ENCODE measurements at places on chromosomes 3 and 15.

DNA sequence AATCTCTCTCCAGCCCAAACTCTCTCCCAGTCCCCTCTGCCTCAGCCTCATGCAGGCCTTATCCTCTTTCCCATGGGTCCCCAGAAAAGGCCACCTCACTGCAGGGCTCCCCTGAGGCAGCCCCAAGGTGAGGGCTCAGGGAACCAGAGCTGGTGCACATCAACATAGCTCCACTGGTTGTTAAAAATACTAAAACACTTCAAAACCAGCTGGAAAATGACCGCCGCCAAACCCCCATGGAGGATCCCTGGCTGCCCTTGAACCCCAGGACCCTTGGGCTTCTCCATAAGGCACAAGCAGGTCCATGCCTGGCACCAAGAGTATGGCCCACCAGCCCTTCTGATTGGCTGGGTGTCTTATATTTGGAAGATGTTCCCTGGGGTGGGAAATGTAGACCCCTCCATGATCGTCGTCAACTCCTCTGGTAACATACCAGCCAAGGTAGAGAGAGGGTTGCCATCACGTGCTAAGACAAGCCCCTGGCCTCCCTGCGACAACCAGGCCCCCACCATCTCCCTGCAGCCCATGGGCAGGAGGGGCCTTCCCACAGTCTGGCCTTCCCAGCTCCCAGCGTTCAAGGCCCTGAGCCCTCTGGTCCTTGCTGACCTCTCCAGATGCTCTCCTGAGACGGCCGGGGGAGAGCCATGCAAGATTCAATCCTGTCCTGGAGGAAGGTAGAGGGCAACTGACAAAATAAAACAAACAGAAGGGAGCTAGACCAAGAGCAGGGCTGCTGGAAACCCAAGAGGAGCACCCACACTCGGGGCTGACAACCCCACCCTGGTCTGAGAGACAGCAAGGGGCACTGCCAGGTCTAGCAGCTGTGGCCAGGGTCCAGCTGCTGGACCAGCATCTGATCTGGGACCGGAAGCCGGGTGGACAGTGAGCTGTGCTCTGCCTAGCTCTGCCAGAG is 132.1 kb upstream of the PRR20G start:
- DNase-seq = no peak

DNA sequence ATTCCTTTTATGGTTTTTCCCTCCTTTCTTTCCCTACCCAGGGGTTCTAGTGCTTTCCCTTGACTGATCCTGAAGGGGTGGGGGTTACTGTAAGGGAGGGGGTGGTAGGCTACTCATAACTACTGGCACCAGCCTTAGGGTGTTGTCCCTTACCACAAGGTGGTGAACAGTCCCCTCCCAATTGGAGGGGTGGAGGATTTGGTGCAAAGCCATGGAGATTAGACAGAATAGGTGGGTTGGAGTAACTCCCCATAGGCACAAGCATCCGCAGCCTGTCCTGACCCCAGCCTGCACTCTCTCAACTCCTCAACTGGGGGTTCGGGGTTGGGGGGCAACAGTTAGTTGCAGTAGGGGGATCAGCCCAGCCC is 2.6 kb upstream of the HYAL2 start:
- no peak for DNase-seq

DNA sequence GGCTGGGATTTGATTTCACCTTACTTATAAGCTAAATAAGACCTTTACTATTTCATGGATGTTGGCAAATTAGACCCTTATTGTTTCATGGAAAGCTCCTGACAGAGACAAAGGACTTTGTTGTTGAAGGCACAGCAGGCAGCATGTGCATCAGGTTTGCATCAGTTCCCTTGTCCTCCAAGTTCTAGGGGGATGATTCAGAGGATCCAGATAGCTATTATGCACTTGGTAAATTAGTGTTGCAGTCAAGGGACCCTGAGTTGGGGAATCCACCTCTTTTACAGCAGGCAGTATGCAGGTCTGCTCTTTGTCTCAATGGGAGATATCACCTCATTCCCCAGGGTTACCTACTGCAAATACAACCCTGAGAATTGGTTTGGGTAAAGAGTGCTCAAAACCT is 131.4 kb upstream of the IGSF10 start:
- DNase-seq = no peak

DNA sequence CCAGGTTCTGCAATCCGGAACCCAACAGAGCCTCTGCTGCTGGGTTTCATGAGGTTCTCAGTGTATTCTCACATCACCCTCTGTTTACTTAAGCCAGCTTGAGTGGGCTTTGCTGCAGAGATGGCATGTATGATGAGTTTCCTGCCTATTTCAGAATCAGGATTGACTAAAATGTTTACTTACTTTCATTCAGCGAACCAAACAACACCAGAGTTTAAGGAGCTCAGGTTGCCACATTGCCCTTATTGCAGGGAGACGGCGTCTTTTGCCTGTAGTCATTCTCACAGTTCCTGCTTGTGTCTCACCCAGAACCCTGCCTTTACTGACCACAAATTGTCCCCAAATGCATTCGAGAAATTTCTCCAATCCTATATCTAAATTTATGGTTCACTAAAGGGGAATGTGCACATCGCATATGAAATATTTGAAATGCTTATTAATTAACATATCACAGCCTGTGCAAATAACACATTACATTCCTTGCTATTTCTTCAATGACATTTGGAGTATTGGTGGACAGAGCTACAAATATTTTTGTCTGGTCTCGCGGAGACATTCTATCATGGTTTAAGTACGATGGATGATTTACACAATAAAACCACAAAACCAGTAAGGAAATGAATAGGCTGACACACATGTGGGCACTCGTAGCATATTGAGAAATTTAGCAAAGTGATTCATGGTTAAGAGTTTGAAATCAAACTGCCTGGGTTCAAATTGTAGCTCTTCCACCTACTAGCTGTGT is 377.2 kb upstream of the CFAP20DC start:
- DNase-seq = no peak

- no peak for DNase-seq
These were observed 35.9 kb downstream of the ATP2C1 start for GRCh38 chr3:130929804-130930203.

DNA sequence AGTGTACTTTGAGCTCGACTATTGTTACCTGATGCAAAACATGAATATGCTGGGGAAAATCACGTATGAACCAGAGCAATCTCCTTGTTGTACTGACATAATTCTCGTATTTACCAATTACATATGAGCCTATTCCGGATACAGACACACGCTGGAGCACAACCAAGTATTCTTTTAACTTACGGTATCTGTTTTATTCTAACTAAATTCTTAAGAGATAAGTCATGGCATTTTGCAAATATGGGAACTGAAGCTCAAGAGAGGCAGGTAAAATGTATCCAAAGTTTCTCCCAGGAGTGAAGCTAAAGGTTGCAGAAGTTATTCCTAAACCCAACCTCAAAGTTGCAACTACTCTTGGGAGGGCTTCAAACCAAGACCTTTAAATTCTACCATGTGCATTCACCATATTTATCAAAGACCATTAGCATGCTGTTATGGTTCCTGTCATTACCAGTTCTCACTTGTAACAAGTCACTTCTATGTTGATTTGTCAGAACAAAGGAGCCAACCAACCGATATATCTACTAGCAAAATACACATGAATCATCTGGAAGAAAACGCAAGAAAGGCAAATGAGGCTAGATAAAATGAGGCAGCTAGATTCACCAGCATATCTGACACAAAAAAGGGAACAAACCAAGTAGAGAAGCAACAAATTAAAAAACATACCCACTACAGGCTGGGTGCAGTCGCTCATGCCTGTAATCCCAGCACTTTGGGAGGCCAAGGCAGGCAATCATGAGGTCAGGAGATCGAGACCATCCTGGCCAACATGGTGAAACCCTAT is 17.8 kb downstream of the TBL1XR1 start:
- DNase-seq = no peak

- no peak for DNase-seq
These were observed 1.4 kb downstream of the EPHB1 start for GRCh38 chr3:134796281-134797056.

DNA sequence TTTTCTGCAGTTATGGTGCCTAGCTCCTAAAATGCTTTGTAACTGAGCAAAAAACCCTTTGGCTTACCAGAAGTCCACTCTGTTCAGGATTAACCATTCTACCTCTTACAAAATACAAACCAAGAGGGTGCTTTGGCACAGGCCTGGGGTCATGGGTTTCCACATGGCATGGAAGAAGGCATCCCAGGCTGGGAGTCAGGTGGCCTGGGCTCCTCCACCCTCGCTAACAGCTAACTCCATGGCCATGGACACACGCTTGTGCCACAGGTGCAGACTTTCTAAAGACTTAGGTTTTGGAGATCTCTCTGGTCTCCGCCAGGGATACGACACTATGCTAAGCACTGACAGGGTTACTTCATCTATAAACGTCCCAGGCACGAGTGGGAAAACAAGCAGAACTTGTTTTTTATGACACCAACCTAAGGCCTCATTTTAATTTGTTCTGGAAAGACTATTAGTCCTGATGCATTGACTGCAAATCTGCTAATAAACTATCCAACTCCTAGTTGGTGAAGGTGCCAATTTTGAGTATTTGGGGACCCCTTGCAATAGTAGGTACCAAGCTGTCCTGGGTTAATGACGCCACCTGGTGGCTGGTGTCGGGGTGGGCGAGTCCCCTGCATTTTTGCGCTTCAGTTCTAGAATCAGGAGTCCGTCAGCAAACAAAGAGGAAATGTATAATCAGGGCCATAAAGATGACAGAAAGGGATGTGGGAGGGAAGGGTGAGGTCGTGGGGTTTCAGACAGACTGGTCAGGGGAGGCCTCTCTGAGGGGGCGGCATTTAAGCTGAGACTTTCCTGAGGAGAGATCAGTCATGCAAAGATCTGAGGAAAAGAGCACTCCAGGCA is 10.3 kb upstream of the ALDH1A3 start:
- DNase-seq = no peak

DNA sequence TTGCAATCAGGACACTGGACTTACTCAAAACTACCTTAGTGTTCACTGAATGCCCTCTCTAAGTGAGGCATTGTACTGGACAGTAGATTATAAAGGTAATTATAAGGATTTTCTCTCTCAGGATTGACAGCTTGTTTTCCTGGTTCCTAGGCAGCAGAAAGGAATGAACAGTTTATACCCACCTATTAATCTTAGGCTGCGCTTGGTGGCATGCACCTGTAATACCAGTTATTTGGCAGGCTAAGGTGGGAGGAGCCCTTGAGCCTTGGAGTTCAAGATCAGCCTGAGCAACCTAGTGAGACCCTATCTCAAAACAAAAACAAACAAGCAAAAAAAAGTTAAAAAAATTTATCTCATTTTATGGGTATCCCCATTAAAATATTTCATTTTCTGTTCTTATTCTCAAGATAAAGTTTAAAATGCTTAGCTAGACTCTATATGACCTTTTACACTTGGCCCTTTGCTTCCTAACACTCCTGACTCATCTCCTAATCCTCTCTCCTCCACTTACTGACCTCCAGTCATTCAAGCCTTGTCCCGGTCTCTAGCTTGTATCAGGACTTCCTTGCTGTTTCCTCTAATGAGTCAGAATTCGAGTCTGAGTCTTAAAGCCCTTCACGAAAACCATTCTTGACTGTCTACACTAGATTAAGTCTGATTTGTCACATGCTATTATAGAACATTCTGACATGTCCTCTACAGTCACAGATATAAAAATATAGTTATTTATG is 348.6 kb downstream of the NLGN1 start:
- DNase-seq = no peak

- DNase-seq = no peak
These were observed 94.5 kb downstream of the FNDC3B start for GRCh38 chr3:172133838-172134237.

- no peak for DNase-seq
These were observed 131.8 kb upstream of the SLC7A14 start for GRCh38 chr3:170717410-170718402.

GRCh38 chr15:48785195-48785594 is 25.7 kb downstream of the CEP152 start:
- no peak for DNase-seq

All from urinary bladder (tissue), 4 donors.